ENCODE measurements at places on chromosomes 7 and 10.

DNA sequence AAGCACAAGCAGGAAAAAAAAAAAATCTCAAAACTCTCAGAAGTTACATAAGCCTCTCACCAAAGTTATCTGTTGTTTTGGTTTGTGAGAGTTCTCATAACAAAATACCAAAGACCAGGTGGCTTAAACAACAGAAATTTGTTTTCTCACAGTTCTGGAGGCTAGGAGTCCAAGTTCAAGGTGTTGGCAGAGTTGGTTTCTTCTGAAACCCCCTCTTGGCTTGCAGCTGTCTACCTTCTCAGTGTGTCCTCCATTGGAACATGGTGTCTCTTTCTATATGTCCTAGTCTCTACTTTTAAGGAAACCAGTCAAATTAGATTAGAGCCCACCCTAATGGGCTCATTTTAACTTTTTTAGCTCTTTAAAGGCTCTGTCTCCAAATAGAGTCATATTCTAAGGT lies 44.9 kb downstream of the TNKS2 start:
- DNase-seq: no peak

DNA sequence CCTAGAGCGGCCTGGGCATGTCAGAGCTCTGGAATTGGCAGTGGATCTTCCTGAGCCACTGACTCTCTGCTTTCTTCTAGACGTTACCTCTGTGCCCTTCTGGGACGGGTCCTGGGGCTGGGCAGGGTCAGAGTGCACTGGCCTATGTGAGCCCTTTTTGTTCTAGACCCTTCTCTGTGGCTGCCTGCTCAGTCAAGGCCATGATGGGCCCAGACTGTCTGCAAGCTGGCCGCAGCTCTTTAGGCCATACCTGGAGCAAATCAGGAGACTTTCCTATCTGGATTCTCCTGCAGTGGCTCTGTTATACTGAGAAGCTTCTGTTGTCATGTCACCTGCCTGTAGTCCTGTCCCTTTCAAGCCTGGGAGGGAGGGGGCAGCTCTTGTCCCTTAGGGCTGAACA lies 70.1 kb downstream of the ADCY1 start:
- DNase-seq: no peak

DNA sequence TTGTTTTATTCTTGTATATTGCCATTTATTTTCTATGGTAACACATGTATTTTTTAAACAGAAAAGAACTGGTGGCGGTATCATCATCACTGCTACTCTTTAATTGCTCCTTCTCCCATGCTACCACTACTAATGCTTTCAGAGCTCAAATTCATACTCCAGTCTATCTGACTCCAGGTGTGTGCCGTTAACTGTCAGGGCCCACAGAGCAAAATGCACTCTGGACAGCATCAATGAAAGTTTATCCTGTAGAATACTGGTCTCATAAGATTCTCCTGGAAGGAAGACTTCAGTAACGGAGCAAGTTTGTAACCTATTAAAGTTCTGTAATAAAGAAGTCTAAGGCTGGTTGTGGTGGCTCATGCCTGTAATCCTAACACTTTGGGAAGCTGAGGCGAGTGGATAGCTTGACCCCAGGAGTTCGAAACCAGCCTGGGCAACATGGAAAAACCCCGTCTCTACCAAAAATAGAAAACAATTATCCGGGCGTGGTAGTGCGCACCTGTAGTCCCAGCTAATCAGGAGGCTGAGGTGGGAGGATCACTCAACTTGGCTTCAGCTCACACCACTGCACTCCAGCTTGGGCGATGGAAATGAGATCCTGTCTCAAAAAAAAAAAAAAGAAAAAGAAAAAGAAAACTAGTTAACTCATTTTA lies 18.4 kb downstream of the ZNRF2 start:
- no peak for DNase-seq

GRCh38 chr10:83983578-83984255 lies 155.6 kb upstream of the GHITM start:
- DNase-seq: no peak

GRCh38 chr7:2546776-2547586 lies 8.3 kb downstream of the BRAT1 start:
- no peak for DNase-seq

GRCh38 chr10:5644930-5645329 lies 21.5 kb downstream of the ASB13 start:
- no peak for DNase-seq

DNA sequence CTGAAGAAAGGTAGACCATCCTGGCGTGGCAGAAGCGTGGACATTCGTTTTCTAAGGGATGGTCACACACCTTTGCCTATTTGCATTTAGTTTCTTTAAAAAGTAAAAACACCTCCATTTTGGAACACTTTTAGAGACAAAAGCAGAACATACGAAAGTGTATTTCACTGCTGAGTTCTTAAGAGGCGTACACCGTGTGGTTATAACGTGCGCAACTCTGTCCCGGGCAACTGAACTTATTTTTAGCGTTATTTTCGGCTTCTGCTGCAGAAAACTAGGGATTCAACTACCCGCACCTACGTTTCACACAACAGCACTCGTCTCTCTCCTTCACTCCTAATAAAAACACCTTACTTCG lies 557 bp upstream of the LSM8 start:
- DNase-seq: peak; percentile 36

GRCh38 chr10:73537709-73538108 lies 41.9 kb upstream of the PPP3CB start:
- no peak for DNase-seq

DNA sequence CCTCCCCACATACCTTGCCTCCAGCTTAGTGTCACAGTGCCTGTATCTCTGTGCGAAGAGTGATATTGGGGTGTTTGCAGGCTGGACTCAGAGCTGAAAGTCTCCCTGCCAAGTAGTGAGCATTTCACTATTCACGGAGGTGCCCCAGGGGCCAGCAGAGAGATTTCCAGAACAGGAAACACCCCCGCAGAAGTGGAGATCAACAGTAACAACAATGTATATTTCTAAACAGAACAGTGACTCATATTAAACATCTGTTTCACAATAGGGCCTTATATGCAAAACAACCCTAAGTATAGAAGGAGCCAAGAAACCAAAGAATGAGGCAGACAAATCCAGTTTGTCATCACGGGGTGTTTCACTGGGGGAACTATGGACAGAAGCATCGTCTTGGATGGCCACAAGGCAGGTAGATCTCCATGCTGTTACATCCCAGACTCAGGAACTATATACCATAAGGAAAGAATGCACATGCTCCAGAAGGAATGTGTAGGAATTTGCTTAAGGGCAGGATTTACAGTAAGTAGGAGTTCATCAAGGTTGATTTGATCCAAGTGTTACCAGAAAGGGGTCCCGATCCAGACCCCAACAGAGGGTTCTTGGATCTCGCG lies 29.3 kb upstream of the CCL24 start:
- DNase-seq: no peak

- DNase-seq: no peak
These were observed 59.9 kb downstream of the TNRC18 start for GRCh38 chr7:5363729-5364128.

Measured in liver (tissue), 10 donors.